ENCODE measurements at places on chromosomes 3 and 15.

DNA sequence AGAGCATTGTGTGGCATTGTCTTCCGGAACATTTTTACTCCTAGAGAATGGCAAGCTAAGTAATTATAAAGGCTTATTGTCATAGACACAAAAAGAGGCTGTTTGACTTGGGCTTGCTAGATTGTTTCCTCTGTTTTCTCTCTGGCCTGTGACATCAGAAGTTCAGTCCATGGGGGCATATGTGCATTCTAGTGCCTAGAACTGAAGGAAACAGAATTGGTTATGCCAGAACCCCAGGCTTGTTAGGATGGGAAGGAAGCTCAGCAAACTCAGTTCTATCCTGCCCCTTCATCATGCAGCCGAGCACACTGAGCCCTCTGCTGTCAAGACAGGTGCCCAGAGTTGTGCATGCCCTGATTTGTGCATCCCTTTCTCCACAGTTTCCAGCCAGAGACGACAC lies 131.3 kb downstream of the PDE8A start:
- no peak for DNase-seq

DNA sequence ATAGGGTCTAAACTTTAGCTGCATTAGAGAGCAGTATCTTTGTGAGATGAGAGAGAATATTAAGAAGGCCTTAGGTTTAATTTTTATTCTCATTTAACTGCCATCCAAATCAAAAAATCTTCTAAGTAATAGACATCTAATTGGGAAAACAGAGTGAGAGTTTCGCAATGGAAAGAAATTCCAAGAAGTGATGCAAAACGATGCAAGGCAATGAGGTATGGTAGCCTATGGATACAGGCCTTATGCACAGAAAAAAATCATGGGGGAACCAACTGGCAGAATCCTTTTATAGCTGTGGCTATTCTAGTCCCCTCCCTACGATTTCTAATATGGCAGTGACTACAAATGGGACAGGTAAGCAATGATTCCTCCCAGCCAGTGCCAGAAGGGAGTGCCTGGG lies 225.9 kb downstream of the GREM1 start:
- no peak for DNase-seq

GRCh38 chr3:31250116-31250777 lies 282.5 kb upstream of the STT3B start:
- no peak for DNase-seq

- DNase-seq: no peak
These were observed 315.6 kb upstream of the THBS1 start for GRCh38 chr15:39265261-39265660.

GRCh38 chr15:31768055-31768454 lies 262.3 kb upstream of the CHRNA7 start:
- DNase-seq: no peak

GRCh38 chr15:55710286-55710685 lies 32.7 kb downstream of the PRTG start:
- DNase-seq: no peak

GRCh38 chr15:96362755-96363651 lies 32.5 kb downstream of the NR2F2 start:
- DNase-seq: no peak

GRCh38 chr3:17967111-17967510 lies 224.7 kb upstream of the TBC1D5 start:
- DNase-seq: peak; percentile 70

- no peak for DNase-seq
These were observed 33.7 kb upstream of the TTBK2 start for GRCh38 chr15:42954291-42954690.

GRCh38 chr3:52892625-52893311 lies 4.6 kb downstream of the STIMATE start:
- DNase-seq: no peak

- DNase-seq: no peak
These were observed 105.0 kb downstream of the FOXP1 start for GRCh38 chr3:71478568-71478967.

DNA sequence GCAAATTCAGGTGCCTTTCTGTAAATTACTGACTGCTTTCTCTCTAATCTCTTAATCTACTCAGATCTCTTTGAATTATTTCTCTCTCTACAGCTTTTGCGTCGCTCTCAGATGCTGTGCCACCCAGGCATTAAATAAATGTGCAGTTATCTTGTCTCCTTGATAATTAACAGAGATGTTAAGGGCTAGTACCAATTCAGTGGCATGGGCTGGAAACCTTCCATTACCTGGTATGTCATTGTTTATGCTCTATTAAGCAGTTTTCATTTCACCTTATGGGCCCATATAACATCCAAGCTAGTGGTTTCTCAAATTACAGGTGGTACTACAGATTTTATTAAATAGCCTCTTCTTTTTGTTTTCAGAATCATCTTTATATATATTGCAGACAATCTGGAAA lies 66.0 kb downstream of the PEX5L start:
- DNase-seq: no peak

GRCh38 chr3:4841225-4841624 lies 138.0 kb upstream of the BHLHE40 start:
- DNase-seq: no peak

- DNase-seq: no peak
These were observed 3.0 kb downstream of the ZNF770 start for GRCh38 chr15:34984889-34985630.

GRCh38 chr3:47251689-47252088 lies 30.9 kb downstream of the KIF9 start:
- no peak for DNase-seq

DNA sequence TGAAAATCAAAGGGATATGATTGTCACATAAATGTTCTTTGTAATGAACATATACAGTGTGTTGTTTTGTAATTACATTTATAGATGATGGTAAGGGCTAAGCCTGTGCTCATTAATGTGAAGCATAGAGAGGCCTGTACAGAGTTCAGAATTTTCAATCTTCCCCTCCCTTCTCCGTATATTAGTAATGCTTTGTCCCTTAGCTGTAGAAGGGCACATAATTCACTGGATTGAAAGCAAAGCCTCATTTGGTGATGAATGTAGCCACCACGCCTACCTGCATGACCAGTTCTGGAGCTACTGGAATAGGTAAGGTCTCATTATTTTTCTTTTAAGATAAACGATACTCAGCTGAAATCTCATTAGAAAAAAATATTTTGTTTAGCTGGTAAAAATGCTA lies 130.2 kb downstream of the CDIN1 start:
- no peak for DNase-seq

GRCh38 chr3:52670621-52671521 lies 14.8 kb downstream of the PBRM1 start:
- no peak for DNase-seq

DNA sequence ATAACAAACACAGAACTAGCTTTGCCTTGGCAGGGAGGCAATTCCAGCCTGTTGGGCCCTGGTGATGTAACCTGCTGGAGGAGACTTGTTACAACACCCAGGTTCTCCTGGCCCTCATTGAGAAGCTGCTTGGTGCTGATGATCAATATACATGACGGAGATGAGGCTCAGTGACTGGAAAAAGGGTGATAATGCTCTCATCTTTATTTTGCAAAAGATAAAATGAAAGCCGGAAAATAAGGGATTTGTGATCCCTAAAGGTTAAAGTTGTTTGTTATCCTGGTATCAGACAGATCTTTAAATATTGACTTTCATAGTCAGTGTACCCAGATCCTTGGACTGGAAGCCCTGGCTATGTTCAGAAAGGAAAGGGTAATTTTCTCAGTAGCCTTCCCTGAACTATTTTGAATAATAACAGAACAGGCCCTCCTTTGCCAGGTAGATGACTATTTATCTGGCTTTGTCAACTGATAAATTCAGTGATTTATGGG lies 118.9 kb upstream of the MEIS2 start:
- DNase-seq: no peak

DNA sequence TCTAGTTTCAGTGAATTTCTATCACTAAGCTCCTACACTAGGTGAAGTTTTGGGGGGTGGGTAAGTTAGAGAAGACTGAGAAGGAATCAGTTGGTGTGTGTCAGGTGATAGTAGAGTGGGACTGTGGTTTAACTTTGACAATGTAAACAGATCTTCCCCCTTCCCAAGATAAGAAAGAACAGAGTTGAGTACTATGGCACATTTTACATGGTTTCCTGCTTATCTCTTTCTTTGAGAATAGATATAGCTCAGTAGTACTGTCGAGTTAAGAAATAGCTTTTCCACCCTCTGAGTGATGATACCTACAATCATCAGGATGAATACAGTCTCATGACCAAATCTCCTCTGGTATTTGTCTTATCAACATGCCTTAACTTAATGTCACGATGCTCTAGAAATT lies 42.8 kb downstream of the GAP43 start:
- DNase-seq: no peak

GRCh38 chr3:98525494-98525893 lies 2.8 kb upstream of the CLDND1 start:
- no peak for DNase-seq

DNA sequence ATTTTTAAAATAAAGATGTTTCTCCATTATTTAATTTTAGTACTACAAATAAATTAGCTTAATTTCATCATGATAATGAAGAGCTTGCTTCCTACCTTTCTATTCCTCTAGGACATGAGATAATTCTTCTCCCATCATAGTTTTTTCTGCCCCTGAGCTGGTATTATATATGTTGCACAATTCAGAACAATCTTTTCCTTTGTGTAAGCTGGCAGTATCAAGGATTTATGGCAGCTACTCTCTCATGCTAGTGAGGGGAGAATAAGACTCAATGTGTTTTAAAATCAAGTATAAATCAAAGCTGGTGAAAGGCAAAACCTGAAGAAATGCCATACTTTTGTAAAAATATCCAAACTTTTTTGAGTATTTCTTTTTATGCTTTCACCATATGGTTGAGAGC lies 1405.3 kb downstream of the SI start:
- DNase-seq: no peak

DNA sequence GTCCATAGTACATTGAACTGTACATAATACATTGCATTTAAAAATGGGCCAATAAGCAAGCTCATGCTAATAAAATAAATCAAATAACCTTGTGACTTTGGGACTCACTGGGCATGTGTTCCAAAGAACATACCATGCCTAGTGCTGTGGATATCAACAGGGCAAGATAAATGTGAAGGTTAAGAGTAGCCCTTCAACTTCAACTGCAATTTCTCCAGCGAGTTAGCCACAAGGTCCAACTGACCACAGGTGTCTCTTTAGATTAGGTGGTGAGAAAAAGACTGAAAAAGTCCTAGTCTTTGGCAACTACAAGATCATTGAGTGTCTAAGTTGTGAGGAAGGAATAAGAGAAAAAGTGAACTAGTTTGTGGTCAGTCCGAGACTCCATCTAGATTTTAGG lies 78.3 kb upstream of the ATP11B start:
- no peak for DNase-seq

- no peak for DNase-seq
These were observed 5.5 kb upstream of the SACM1L start for GRCh38 chr3:45683417-45684326.

- no peak for DNase-seq
These were observed 293.1 kb downstream of the POLQ start for GRCh38 chr3:121252676-121253075.

- DNase-seq: no peak
These were observed 220.0 kb upstream of the UMPS start for GRCh38 chr3:124510290-124510689.

GRCh38 chr15:39624806-39625205 lies 43.9 kb downstream of the THBS1 start:
- no peak for DNase-seq

- DNase-seq: no peak
These were observed 558.5 kb downstream of the FOXP1 start for GRCh38 chr3:71025010-71025409.

DNA sequence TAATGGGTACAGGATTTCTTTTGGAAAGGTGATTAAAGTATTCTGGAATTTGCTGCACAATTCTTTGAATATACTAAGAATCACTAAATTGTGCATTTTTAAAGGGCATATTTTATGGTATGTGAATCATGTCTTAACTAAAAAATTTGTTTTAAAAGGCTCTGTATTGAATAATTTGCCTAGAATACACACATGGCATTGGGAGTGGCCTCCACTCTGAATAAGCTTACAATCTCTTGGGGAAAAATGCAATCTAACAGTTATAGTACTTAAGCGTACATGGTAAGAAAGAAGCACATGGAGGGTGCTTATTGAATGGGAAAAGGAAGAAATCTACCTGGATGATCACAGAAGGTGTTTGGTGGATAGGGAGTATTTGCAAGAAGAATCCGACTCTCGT lies 385.1 kb downstream of the LPP start:
- DNase-seq: no peak

DNA sequence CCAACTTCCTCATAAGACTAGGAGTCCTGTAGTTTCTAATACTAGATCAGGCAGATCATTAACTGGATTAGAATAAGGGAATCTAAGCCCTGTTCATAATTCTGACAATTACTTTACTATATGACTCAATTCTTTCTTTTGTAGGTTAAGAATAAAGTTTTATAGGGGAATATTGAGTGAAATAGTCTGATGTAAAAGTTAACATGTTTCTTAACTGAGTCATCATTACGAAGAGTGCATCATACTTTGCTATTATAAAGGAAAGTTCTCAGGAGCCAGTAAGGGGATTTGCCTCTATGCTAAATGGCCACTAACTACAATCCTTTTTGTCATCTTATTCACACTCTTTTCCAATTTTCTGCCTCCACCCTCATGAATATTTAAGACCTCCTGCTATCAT lies 63.1 kb downstream of the POLQ start:
- no peak for DNase-seq

- DNase-seq: no peak
These were observed 26.9 kb upstream of the KBTBD12 start for GRCh38 chr3:127888156-127888555.

DNA sequence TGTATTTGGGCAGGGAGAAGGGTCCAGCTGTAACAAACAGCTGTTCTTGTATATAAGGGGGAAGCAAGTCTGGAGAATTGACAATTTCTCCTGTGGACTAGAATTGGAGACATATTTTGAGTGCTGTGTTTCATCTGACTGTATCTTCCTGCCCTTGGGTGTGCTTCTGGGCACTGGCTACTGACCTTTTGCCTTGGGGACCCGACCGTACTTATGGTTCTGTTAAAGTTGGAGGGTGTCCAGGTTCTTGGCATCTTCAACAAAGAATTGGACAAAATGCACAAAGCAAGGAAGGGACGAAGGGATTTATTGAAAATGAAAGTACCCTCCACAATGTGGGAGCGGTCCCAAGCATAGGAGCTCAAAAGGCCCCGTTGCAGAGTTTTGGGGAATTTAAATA lies 31.0 kb downstream of the MAP2K1 start:
- no peak for DNase-seq

DNA sequence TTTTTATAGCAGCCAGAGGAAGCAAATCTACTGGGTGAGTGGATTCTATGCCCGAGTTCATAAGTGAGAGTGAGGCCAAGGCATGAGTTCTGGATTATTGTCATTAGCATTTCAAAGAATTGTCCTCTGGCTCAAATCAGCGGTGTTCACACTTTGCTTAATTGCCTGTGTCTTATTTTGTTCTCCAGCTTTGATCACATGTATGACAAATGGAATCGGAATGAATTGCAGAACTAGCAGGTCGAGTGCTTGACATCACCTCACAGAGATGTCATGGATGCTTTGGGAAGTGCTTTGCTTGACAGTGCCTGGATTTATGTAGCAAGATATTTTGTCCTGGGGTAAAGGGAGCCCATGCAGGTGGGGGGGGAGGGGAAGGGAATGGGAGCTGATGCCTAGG lies 68.0 kb downstream of the SH3GL3 start:
- no peak for DNase-seq
